ENCODE measurements at places on chromosomes 4 and X.

GRCh38 chr4:137558951-137559350, 26.7 kb upstream of the PCDH18 start:
- no peak for DNase-seq

DNA sequence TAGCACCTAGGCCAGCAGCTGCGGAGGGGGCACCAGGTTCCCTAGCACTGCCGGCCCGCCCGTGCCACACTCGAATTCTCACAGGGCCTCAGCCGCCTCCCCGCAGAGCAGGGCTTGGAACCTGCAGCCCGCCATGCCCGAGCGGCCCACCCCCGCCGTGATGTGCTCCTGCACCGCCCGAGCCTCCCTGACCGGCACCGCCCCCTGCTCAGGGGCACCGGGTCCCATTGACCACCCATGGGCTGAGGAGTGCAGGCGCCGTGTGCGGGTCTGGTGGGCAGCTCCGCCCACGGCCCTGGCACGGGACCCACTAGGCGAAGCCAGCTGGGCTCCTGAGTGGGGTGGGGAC, 35.4 kb upstream of the ENPP6 start:
- no peak for DNase-seq

DNA sequence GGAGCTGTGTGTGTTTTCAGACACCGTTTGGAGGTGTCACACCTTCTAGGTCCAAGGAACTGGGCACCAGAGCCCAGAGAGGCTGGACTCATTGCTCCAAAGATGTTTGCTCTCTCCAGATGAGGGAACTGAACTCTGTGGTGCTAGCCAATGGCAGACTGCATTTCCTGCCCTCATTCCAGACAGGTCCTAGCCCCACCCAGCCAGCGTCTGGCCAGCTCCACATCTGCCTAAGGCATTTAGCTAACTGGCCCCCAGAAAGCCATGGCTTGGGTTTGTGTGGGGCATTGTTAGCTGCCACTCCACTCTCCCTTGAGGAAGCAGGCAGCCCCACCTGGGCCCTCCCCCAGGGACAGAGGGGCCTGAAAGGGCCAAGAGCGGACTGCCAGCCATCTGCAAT, 11.4 kb downstream of the FGD1 start:
- no peak for DNase-seq

DNA sequence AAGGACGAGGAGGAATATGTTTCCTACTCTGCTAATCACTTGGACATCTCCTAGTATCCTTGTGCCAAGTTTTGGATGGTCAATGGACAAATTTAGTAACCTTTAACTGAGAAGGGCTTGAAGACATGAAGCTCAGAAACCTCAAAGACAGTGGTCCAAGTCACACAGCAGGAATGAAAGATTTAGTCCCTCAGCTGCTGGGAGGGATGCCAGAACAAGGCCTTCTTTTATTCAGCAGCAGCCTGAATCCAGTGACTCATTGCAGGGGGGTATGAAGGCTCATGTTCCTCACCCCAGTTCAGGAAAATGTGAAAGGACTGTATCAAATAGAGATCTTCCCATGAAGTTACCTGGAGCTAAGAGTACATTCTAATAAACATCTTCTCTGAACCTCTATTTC, 214.9 kb upstream of the UGT8 start:
- no peak for DNase-seq

DNA sequence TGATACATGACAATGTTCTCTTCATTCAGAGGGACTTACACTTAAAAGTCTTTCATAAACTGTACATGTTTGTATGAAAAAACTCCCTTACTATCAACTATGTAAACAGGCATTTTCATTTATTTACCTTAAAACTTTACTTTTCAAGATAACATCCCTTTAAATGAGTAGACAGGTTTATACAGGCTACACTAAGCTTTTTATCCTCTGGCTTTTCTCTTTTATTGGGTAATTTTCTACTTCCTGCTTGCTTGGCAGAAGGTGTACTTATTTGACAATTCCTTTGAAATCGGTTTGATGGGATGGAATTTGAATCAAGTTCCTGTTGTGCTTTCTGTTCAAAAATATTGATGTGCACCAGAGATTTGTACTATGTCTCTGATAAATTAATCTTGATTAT, 81.4 kb downstream of the PTPN13 start:
- DNase-seq, result no peak

- no peak for DNase-seq
These were observed 219.6 kb downstream of the PTTG2 start for GRCh38 chr4:38179690-38180377.

GRCh38 chr4:155592938-155593297, 73.7 kb upstream of the GUCY1A1 start:
- DNase-seq, result no peak

DNA sequence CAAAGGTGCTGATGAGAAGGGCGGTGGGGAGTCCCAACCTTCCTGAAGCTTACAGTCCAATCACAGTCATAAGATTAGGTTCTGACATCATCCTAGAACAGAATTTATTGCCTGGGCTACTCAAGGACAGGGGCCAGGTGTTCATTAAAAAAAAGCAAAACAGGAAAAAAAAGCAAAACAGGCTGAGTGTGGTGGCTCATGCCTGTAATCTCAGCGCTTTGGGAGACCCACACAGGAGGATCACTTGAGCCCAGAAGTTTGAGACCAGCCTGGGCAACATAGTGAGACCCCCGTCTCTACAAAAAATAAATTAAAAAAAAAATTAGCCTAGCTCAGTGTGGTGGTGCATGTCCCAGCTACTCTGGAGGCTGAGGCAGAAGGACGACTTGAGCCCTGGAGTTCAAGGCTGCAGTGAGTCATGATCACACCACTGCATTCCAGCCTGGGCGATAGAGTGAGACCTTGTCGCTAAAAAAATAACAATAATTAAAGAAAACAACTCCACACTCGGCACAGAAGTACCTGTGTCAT, 3.0 kb downstream of the RAB9A start:
- DNase-seq, result no peak

Measured in activated gamma-delta T cell (primary cell).